ENCODE measurements at places on chromosomes 6 and 20.

- no peak for DNase-seq
Observed at GRCh38 chr6:53095716-53096115, 30.5 kb downstream of the FBXO9 start.

DNA sequence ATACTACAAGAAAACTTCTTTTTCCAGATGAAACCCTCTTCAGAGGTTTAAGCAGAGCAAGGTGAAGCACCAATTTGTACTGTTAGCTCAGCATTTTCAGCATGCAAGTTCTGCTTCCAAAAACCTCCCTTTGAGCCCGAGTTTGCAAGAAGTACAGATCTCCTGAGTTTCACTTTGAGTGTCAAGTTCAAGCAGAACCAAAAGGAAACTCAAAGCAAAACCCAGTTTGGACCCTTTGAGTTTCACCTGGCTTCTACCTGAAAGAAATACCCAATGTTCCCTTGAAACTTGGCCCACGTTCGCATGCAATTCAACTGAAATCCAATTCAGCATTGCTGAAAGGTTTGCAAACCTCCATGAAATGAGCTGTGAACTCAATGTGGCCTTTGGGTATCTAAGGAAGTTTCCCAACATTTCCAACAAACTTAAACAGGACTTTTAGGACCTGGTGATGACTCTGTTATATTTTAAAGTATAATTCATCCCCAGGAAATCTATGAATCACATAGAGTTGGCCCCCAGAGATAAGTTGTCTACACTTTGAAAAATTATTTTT, 62.9 kb upstream of the HBS1L start:
- no peak for DNase-seq

DNA sequence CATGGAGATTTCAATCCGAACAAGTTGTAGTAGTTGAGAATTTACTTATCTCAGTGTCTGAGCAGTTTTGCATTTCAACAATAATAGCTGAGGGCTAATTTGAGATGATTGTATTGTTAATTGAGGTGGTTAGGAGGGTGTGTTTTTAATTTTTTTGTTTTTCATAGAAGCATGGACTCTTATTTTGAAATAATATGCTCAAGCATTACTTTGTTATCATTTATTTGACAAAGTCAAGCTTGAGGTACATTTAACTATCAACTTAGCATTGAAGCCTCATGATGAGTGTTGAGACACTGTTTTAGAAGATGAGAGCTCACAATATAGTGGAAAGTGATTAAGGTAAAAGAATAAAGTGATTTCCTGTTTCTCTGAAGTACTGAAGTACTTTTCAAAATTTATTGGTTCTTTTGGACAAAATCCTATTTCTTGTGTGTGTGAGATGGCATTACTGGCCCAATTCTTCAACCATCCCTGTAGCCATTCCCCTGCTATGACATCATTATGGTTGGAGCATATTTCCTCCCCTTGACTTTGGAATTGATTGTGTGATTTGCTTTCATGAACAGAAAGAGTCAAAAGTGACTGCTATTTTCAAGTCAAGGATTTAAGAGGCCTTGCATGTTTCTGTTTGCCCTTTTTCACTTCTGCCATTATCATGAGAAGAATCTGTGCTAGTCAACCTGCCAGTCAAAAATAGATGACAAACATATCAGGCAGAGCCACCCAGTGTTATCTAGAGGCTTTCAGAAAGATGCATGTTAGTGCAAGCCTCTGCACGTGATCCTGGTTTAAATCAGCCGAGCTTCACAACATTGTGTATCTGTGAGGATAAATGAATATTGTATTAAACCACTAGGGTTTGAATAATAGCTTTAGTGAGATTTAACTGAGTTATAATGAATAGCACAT, 1112.3 kb upstream of the CITED2 start:
- no peak for DNase-seq

- no peak for DNase-seq
Observed at GRCh38 chr20:13180986-13181889, 39.8 kb upstream of the ISM1 start.

Data from GM10248 (cell line).